ENCODE measurements at places on chromosomes 12 and 14.

GRCh38 chr12:55693323-55694187, 14.1 kb downstream of the ITGA7 start:
- no peak for DNase-seq

- DNase-seq: no peak
These were observed 312.1 kb downstream of the SEC23A start for GRCh38 chr14:38790916-38791315.

DNA sequence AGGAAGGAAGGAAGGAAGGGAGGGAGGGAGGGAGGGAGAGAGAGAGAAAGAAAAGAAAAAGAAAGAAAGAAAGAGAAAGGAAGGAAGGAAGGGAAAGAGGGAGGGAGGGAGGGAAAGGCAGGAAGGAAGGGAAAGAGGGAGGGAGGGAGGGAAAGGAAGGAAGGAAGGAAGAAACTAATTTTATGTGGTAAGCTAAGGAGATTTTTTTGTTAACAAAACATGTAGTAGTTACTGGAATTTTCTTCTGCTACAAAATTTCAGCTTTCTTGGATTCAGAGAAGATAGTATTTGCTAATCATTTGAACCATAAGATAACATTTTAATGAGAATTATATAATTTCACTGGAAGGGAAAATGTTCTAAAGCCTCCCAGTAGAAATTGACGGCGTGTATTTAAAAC, 437.8 kb upstream of the DCN start:
- DNase-seq: no peak

DNA sequence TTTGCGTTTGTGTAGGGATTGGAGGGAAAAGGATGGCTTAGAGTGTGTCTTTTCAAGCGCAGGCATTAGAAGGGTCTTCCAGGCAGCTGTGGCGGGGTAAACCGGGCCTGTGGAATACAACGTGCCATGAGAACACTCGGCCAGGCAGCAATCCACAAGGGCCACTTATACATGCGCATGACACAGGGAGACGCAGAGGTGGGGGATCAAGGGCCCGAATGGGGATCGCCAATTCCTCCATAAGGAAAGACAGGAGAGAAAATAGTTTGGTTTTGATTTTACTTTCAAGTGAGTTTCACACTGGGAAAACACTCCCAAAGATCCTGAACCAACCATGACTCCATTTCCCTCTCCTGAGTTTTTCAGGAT, 71.6 kb downstream of the SPRING1 start:
- DNase-seq: no peak

DNA sequence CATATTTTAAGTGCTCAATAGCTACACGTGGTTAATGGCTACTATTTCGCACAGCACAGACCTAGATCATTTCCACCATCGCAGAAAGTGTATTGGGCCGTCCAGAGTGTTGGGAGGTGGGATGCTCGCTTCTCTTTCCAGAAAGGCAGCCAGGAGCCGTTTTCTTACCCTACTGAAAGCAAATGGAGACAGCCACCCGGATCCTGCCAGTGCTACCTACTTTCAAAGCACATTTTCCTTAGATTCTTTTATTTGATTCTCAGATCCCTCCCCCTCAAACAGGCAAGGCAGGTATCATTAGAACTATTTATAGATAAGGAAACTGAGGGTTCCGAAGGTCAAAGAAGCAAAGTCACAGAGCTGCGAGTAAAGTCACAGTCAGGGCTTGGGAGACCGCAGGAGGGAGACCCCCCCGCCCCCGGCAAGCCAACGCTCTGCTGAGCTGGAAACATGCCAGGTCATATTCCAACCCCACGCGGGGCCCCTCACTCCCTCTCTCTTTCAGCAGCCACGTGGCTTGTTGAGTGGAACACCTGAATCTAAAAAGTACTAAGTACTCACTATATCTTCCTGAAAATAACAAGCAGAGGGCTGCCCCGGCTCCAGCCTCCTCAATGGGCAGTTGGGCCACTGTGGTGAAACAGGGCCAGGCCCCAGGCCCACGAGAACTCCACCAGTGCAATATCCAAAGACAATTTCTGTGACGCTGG, 36.2 kb downstream of the PRIMA1 start:
- DNase-seq: no peak
